ENCODE measurements at places on chromosomes 2 and 18. TPM values are rescaled to one million over a fixed set of nuclear protein-coding genes. Genes with fewer than 3 reads are reported as not detected.
A peak's percentile ranks its signal among the peaks of the same experiment; 100 is the strongest.

- H3K27me3 ChIP-seq = no peaks in the 10 kb centered on the region
- no peak overlapping the region for H3K27ac ChIP-seq
- no peak for DNase-seq
- no peak overlapping the region for H3K4me3 ChIP-seq
- peaks cover 17% of the 10 kb centered on the region for H3K4me1 ChIP-seq
- H3K36me3 ChIP-seq = no peaks in the 10 kb centered on the region
These were observed 101.0 kb upstream of the LMAN1 start for GRCh38 chr18:59460072-59460420.

- no peaks in the 10 kb centered on the region for H3K27me3 ChIP-seq
- no peak overlapping the region for H3K27ac ChIP-seq
- no peak overlapping the region for H3K4me3 ChIP-seq
- H3K4me1 ChIP-seq = no peaks in the 10 kb centered on the region
- H3K36me3 ChIP-seq = no peaks in the 10 kb centered on the region
These were observed 23.7 kb downstream of the PCARE start for GRCh38 chr2:29050591-29050990.

- H3K4me1 ChIP-seq = no peaks in the 10 kb centered on the region
- no peaks in the 10 kb centered on the region for H3K27me3 ChIP-seq
- no peak overlapping the region for H3K27ac ChIP-seq
- no peak overlapping the region for H3K4me3 ChIP-seq
- no peaks in the 10 kb centered on the region for H3K36me3 ChIP-seq
- no peak for DNase-seq
These were observed 167.2 kb upstream of the PIEZO2 start for GRCh38 chr18:11316546-11316945.

DNA sequence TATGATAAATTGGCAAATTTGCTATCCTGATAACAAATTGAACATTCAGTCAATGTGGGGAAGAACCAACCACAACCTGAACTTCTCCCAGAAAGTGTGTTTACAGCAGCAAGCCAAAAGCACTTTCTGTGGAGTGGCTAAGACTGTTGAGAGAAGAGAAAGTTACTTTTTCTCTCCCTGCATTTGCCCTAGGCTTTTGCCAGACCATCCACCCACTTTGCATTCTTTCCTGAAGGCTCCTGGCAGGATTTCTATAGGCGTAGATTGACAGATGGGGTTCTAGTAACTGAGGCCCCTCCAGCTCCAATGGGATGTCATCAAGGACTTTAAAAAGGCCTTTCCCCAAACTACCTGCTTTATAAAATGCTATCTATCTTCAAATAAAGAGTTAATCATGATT, 215.2 kb downstream of the GULP1 start:
- no peak overlapping the region for H3K4me3 ChIP-seq
- no peaks in the 10 kb centered on the region for H3K4me1 ChIP-seq
- DNase-seq = no peak
- no peaks in the 10 kb centered on the region for H3K27me3 ChIP-seq

- H3K4me3 ChIP-seq = no peak overlapping the region
- DNase-seq = peak; percentile 37
- no peaks in the 10 kb centered on the region for H3K36me3 ChIP-seq
- peaks cover 45% of the 10 kb centered on the region for H3K27me3 ChIP-seq
These were observed 2.1 kb downstream of the POMC start for GRCh38 chr2:25165992-25166875.

DNA sequence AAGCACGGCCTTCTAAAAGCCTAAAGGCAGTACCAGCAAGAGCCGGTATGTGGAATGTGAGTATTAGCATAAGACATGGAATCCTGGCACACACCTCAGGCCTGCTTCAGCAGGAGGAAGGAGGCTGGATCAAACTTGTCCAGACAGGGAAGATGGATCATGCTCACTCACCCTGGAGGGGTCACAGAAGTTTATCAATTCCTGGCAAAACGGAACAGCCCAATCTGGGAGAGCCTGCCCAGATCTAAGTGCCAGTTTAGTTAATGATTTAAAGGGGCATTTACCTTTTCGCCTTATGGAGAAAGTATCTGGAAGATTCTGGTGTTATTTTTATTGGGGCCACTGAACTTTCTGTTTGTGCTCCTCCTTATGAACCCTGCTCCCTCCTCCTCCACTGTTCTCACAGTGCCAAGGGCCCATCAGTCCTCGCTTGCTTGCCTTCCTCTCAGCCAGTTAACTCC, 58.3 kb upstream of the NFE2L2 start:
- no peaks in the 10 kb centered on the region for H3K36me3 ChIP-seq
- H3K4me3 ChIP-seq = no peak overlapping the region
- no peak overlapping the region for H3K27ac ChIP-seq
- DNase-seq = no peak

- no peak for DNase-seq
- H3K4me1 ChIP-seq = peaks cover 13% of the 10 kb centered on the region
- H3K36me3 ChIP-seq = no peaks in the 10 kb centered on the region
- H3K27me3 ChIP-seq = no peaks in the 10 kb centered on the region
These were observed 146.6 kb upstream of the ITGA6 start for GRCh38 chr2:172280571-172281361.

DNA sequence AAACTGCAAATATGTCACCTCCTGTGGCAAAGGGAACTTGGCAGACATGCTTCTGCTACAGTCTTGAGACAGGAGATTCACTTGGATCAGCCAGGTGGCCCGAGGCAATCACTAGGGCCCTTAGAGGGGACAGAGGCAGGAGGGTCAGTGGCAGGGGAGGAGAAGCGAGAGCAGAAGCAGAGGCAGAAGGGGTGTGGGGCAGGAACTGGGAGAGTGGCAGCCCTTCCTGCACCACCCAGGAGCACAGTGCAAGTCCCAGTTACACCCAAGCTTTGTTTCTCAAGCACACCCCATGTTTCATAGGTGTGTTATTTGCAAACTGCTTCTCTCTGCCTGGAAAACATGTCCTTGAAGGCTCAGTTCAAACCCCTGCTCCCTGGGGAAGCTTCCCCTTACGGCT, 309.7 kb upstream of the MYT1L start:
- peak; percentile 26 for DNase-seq
- no peaks in the 10 kb centered on the region for H3K27me3 ChIP-seq
- no peak overlapping the region for H3K4me3 ChIP-seq
- H3K4me1 ChIP-seq = no peaks in the 10 kb centered on the region
- no peak overlapping the region for H3K27ac ChIP-seq
- no peaks in the 10 kb centered on the region for H3K36me3 ChIP-seq

GRCh38 chr2:6071519-6071918, 379.3 kb downstream of the SOX11 start:
- H3K27me3 ChIP-seq = no peaks in the 10 kb centered on the region
- no peaks in the 10 kb centered on the region for H3K36me3 ChIP-seq
- no peak overlapping the region for H3K27ac ChIP-seq
- H3K4me3 ChIP-seq = no peak overlapping the region
- peaks cover 10% of the 10 kb centered on the region for H3K4me1 ChIP-seq

DNA sequence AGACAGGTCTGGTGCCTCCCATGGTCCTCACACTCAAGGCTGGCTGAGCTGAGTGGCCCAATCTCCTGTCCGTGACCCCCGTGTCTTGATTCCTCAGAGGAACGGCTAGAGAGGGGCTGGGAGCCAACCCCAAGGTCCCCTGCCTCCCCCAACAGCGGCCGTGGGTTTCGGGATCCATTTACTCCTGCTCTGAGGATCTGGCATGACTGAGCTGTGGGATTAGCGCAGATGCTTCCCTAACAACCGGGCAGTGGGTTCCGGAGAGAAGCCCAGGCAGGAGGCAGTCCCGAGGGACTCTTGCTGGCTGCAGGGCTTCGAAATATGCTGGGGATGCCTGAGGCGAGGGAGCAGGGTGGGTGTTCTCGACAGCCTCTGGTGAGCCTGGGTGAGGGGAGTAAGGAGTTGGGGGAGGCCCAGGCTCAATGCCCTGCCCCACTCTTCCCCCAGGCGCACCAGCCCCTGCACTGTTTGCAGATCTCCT, 18.9 kb downstream of the GPR35 start:
- peaks cover 76% of the 10 kb centered on the region for H3K27me3 ChIP-seq
- no peaks in the 10 kb centered on the region for H3K4me1 ChIP-seq
- no peak overlapping the region for H3K27ac ChIP-seq
- H3K36me3 ChIP-seq = no peaks in the 10 kb centered on the region

NDC80 gene
- not detected for total RNA-seq

IL36RN gene
- not detected for total RNA-seq

MFSD6 gene
- 46.7 TPM for total RNA-seq

All from sigmoid colon (tissue), 7 donors.